Hepatocyte (in vitro differentiated cells): ENCODE measurements at places on chromosomes 11 and 22. TPM values are rescaled to one million over a fixed set of nuclear protein-coding genes. Genes with fewer than 3 reads are reported as not detected.

TYR gene
- not detected in 2 replicates for polyA plus RNA-seq

OR5D18 gene
- not detected in 2 replicates for polyA plus RNA-seq

CNIH2 gene
- polyA plus RNA-seq = 6.2 and 7.3 TPM in 2 replicates

UQCR10 gene
- polyA plus RNA-seq = 387 and 414 TPM in 2 replicates

HBD gene
- polyA plus RNA-seq = not detected in 2 replicates

OR4D5 gene
- polyA plus RNA-seq = not detected in 2 replicates

MS4A7 gene
- polyA plus RNA-seq = 0.51 and 1.8 TPM in 2 replicates

SVIP gene
- 13.4 and 14.9 TPM in 2 replicates for polyA plus RNA-seq

TSPAN32 gene
- 4.8 and 7.0 TPM in 2 replicates for polyA plus RNA-seq

DNA sequence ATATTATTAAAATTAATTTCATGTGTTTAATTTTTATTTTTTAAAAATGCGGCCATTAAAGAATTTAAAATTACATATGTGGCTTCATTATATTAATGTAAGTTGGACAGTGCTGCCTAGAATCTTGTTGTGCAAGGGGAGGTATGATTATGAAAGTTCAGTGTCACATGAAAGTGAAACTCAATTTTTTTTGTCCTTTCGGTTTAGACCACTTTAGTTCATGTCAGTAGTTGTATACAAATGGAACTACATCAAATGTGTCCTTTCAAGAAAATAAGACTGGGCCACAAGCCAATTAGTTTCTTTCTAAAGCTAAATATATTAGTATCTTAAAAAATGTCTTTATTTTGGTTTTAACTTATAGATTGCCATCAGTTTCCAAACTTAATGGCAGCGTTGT lies 35.7 kb downstream of the TBCEL start:
- no peak for DNase-seq

- DNase-seq = no peak
Measured at GRCh38 chr11:124627546-124627945, 4.9 kb downstream of the TBRG1 start.

- DNase-seq = no peak
Measured at GRCh38 chr11:101863361-101863760, 51.4 kb upstream of the CEP126 start.

DNA sequence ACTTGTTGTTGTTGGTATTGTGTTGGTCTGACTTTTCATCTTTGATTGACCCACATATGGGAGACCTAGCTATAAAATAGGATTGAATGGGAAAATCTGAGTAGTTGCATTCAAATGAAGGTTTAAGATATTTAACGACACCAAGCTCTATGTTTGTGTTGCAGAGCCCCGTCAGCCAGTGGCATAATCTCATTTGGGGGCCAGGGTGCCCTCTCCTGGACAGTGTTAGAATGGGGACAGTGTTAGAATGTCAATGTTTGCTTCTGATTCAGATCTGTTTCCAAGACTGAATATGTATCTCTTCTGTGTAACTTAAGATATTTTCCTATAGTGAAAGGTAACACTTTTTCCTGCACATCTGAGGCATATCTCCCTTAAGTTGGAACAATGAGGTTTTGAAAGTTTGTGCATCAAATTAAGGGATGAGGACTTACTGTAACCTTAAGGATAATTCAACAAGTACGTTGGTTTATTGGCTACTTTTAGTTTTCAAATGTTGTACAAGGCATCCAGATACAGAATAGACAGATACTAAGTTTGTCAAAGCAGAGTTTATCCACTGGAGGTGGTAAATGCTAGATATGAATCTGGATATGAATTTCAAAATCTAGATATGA lies 5.3 kb upstream of the OR52M1 start:
- peak; percentile 67 for DNase-seq

- no peak for DNase-seq
Measured at GRCh38 chr11:69914286-69915150, 95.3 kb upstream of the FGF3 start.

- DNase-seq = no peak
Measured at GRCh38 chr11:104390651-104391050, 226.7 kb upstream of the PDGFD start.

GRCh38 chr22:42194953-42195352 lies 64.3 kb upstream of the CYP2D6 start:
- DNase-seq = no peak

DNA sequence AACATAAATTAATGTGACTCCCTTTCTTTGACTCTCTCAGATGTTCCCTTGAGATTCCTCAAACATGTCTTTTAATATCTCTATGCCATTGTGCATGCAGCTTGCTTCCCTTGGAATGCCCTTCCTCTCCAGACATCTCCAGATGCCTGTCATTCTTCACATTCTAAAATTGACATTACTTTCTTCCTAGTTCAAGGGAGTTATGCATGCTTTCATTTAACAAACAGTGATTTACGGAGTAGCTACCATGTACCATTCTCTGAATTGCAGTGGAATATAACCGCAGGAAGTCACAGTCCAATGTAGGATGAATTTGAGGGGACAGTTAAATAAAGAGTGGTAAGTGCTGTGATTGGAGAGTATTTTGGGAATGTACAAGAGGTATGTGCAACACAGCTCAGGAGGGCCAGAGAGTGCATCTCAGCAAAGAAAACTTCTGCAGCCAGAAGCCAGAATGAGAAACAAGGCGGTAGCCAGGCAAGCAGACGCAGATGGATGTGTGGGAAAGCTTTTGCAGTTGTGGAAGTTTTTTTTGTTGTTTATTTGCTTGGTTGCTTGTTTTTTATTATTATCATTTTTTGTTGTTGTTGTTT lies 18.7 kb downstream of the MMP10 start:
- DNase-seq = no peak

DNA sequence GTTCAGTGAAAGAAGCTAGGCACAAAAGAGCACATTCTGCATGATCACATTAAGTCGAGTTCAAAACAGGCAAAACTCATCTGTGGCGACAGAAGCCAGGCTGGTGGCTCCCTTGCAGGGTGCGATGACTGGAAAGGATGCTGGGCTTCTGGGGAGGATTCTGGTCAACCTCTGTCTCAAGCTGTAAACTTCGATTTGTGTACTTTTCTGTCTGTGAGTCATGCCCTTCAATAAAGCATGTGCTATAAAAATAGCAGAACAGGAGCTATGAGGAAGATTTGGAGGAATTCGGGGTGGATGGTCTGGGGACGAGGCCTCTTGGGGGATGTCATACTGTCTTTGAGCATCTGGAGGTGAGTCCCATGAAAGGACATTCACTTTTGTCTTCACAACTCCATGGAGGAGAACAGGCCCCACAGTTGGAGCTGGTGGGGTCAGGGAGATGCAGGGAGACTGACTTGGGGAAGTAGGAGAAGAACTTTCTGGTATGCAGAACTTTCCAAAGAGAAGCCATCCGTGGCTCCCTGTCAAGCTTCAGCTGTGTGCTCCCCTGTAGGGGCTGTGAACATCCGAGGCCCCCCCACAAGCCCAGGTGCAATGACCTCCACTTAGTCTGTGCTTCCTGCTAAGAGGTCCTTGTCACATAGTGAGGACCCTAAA lies 77.8 kb upstream of the LINC01488 start:
- peak; percentile 50 for DNase-seq

- peak; percentile 79 for DNase-seq
Measured at GRCh38 chr22:30396871-30397655, at the start of gene SEC14L2. Gene SEC14L2, plus strand, starts transcription at chr22:30397018. Its CDS starts 99 bp downstream, at chr22:30397117.

DNA sequence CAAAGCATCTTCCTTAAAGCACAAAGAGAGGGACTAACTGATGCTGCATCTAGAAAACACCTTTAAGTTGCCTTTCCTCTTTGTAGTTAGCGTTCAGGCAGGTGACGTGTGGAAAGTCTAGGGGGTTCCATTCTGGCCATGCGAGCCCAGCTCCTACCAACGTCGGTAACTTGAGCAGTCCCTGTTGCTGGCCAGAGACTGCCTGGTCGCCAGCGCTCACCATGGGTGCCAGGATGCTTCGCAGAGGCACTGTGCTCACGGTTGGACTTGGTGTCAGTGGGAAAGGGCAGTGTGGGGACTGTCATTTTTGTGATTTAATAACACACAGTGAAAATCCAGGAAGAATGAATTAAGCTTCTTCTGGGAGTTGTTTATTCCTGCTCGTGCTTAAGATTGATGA lies 40.6 kb downstream of the PPP2R1B start:
- no peak for DNase-seq

DNA sequence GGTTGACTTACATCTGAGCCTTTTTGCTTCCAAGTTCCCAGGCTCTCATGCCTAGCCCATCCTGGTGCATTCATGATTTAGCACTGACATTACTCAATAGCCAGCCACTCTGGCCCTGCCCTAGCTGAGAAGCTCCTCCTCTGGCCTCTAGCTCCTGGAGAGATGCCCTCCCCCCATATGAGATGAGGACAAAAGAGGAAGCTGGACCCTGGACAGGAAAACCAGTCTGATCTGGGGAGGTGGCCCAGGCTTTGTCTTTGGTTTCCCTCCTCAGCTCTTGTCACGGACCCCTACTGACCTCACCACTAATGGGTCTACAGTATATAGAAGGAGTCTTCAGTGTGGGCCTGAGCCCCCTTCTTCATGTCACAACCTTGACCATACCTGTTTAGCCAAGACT lies 3.0 kb downstream of the RHOG start:
- no peak for DNase-seq

GRCh38 chr11:36388951-36389350 lies 92.9 kb downstream of the PRR5L start:
- no peak for DNase-seq

DNA sequence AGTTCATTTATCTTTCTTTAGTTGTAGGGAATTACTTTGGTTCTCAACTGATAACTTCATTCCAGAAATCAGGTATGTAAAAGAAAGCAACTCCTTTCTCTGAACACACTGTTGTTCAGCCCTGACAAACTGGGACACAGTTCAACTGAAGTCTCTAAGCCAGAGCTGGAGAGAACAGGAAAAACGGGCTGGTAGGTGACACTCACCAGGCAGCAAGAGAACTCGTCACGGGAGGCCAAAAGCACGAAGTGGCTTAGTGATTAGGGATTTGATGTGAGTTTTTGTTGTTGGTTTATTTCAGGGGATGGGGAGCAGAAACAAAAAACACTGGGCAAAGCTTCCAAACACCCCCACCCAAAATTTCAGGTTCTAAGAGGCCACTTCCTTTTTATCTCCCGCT lies 54.1 kb downstream of the MYH9 start:
- peak; percentile 46 for DNase-seq

DNA sequence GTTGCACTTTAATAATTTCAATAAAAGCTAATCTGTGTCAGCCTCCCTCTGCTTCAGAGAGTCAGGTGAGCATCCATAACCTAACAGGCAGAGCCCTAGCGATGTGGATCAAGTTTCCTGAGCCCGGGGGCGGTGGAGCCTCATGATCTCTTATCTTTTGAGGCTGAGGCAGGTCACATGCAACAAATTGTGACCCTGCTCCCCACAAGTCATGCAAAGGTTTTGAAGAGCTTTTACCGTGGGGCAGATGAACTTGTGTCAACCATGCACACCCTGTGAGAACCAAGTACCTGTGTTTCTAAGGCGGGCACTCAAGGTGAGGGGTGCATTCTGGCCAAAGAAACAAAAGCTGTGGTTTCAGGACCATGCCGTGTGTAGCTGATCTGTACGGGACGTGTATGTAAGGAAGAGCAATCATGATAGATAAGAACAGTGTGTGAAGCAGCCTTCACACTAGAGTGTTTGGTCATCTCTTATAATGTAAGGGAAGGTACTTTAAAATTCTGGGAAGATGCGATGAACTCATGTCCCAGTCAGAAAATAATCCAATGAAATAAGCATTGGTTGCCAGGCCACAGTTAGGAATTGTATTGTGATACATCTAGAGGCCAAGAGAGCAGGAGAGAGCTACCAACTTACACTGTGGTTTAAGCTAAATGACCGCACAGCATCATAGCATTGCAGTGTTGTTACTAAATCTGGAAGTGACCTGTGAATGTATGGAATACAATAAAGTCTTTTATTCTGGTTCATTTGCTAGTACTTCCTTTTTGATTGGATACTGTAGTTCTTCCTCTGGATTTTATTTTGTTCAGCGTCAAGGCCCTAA lies 49.8 kb downstream of the DKK3 start:
- DNase-seq = no peak

DNA sequence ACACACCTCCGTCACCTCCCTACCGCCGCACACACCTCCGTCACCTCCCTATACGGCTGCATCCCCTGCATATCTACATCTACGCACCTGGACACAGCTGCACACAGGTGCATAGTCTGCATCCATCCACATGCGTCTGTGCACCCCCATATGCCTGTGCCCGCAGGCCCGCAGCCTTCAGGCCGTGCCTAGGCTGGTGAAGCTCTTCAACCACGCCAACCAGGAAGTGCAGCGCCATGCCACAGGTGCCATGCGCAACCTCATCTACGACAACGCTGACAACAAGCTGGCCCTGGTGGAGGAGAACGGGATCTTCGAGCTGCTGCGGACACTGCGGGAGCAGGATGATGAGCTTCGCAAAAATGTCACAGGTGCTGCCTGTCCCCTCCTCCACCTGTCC lies 4.8 kb downstream of the PKP3 start:
- no peak for DNase-seq

GRCh38 chr22:18997925-18998315 lies 61.8 kb upstream of the PRODH start:
- no peak for DNase-seq

DNA sequence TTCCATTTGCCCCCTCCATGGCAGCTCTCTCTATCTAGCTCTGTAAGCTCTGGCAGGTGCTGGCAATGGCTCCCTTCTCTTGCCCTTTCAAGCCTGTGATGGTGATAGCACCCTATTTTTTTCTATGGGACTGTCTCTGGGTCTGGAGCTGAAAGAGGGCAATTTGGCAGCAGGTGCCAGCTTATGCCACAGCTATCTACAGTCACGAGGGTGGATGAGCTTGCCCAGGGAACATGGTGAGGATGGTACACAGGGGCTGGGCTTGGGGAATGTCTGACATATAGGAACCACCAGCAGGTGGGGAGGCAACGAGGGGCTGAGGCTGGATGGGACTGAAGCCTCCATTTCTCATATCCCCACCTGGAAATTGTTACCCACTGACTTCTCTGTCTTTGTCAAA lies 175.4 kb upstream of the SYT13 start:
- DNase-seq = no peak

- no peak for DNase-seq
Measured at GRCh38 chr11:12005476-12005875, 3.0 kb downstream of the DKK3 start.

GRCh38 chr11:85277693-85278092 lies 349.5 kb downstream of the DLG2 start:
- DNase-seq = no peak

GRCh38 chr11:112159098-112160065 lies 4.5 kb downstream of the IL18 start:
- DNase-seq = no peak

GRCh38 chr11:22084564-22084963 lies 108.3 kb upstream of the ANO5 start:
- DNase-seq = no peak

DNA sequence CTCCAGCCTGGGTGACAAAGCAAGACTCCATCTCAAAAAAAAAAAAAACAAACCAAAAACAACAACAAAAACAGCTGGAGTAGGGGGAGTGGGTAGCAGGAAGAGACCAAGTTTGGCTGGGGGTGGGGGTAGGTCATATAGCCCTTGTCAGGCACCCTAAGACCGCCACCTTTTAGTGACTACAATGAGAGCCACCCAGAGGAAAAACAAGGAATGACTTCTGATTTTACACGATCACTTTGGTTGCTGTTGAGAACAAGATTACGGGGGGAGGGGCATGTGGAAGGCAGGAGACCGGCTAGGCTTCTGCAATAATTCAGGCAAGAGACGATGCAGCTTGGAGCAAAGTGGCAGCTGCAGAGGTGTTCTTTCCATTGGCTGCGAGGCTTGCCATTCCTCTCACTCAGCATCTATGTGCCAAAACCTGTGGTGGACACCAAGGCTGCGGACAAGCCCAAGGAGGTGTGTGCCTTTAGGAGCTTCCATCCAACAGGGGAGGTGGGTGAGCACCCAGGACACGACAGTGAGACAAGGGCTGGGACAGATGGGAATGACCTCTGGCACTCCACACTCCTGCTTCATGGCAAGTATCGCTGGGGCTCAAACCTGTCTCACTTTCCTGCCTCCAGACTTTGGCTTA lies 1.7 kb downstream of the RPS19BP1 start:
- DNase-seq = peak; percentile 68
